Bronchial epithelial cell (primary cell): ENCODE measurements at places on chromosomes 3 and 15.

GRCh38 chr15:29130951-29131839 is 138.4 kb downstream of the NSMCE3 start:
- DNase-seq, result no peak

- no peak for DNase-seq
Observed at GRCh38 chr15:87944691-87945090, 311.8 kb downstream of the NTRK3 start.

DNA sequence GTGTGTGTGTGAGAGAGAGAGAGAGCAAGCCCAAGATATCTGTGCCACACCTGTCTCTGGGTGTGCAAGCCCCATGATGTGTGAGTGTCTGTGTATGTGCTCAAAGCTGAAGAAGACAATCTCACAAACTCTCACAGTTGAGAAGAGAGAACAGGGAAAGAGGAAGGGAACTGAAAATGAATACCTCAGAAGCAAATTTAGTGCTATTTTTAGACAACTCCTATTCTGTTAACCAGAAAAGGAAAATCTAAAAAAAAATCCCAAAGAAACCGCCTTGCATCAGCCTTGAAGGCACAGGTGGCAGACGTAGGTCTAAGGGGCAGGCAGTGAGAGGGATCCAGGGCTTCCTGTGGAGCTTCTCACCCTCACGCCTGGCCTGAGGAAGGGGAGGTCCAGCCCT is 47.8 kb downstream of the ATP2B2 start:
- DNase-seq, result no peak

DNA sequence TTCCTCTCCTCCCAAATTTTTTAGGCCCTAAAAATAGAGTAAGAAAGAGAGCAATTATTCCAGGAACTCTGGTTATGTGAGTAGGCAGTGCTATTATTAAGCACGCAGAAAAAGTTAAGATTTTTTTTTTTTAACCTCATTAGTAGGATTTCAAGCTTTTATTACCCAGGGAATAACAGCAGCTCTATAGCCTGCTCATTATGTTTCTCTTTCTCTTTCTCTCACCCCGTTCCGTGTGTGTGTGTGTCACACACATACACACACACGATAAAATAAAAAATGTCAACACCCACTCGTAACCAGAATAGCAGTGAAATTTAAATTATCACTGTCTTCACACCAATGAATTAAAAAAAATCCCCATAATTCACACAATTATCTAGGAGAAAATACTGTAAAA is 30.3 kb downstream of the GADL1 start:
- DNase-seq, result no peak

GRCh38 chr3:144660186-144660585 is 688.6 kb downstream of the DIPK2A start:
- DNase-seq, result no peak

GRCh38 chr3:195191580-195191979 is 79.4 kb downstream of the XXYLT1 start:
- no peak for DNase-seq

GRCh38 chr3:46059432-46059831 is 32.1 kb upstream of the XCR1 start:
- DNase-seq, result no peak

DNA sequence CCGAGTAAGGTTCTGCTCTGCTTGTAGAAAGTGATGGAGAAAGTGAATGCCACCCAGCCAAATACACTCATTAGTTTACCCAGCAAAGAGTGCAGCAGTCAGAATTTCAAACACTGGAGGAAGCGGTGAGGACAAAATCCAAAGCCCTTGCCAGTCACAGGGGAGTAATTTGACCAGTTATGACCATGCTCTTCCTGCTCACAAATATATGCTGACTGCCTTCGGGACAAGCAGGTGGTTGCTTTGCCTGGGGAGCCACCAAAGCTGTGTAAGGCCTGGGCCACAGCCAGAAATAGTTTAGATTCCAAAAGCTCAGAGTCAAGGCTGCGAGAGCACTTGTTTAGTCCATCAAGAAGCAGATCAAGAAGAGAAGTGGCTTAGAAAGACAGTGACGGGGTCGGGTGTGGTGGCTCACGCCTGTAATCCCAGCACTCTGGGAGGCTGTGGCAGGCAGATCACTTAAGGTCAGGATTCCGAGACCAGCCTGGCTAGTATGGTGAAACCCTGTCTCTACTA is 51.0 kb upstream of the ATP13A3 start:
- peak; percentile 58 for DNase-seq

GRCh38 chr3:50238549-50239026 is 2.6 kb downstream of the GNAI2 start:
- DNase-seq, result no peak

GRCh38 chr3:14411988-14412387 is 9.6 kb downstream of the SLC6A6 start:
- no peak for DNase-seq

- DNase-seq, result no peak
Observed at GRCh38 chr3:30440880-30441279, 165.5 kb upstream of the TGFBR2 start.

DNA sequence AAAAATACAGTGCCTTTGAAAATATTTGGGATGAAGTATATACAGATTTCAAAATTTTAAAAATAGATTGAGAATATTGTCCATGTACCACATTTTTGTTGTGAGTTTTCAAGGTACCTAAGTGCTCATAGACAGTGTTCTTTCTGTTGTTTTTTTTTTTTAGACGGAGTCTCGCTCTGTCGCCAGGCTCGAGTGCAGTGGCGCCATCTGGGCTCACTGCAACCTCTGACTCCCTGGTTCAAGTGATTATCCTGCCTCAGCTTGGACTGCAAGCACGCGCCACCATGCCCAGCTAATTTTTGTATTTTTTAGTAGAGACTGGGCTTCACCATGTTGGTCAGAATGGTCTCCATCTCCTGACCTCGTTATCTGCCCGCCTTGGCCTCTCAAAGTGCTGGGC is 223.9 kb downstream of the MCTP2 start:
- DNase-seq, result no peak

DNA sequence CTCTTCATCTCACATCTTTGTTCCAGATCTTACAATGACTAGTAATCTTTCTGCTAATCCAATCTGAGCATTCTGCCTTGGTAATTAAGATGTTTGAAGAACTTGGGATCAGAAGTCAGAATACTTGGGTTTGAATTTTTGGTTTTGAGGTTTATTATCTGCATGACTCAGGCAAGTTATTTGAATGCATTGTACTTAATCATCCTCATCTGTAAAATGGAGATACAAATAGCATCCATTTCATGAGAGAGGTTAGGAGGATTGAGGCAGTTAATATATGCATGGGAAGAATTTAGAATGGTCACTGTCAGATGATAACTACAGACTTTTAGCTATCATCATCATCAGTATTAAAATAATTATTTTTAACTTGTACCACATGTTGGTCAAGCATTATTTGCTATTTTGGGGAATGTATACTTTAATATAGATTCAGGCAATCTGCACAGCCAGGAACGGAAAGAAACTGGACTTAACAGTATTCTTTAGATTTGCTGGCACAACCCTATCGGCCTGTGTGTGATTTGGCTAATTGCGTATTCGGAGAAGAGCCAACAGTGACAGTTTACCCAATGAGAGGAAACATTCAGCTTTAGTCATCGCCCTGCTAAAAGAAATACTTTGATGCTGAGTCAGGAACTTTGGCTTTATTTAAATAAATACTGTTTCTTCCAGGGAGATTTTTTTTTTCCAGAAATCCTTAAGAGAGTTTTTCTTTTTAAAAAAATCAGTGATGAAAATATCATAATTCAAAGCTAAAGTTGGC is 600.0 kb downstream of the ROBO1 start:
- peak; percentile 82 for DNase-seq

- no peak for DNase-seq
Observed at GRCh38 chr3:42988566-42988965, 9.5 kb downstream of the GASK1A start.

- DNase-seq, result peak; percentile 50
Observed at GRCh38 chr3:29080967-29081366, 199.9 kb upstream of the RBMS3 start.

DNA sequence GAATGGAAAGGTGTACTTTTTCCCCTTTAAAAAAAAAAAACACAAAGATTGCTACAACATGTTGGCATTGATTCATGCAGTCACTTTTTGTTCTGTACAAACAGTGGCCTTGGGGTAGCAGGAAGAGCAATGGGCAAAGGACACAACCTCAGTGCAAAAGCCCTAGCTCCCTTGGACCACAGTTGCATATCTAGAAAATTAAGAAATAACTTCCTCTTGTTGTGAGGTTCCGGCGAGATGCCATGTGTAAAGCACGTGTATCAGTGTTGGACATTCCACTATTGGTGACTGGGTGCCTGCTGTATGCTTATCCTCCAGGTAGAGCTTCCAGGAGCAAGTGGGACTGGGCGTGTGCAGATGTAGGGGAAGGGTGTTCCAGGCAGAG is 164.5 kb downstream of the THSD4 start:
- no peak for DNase-seq

DNA sequence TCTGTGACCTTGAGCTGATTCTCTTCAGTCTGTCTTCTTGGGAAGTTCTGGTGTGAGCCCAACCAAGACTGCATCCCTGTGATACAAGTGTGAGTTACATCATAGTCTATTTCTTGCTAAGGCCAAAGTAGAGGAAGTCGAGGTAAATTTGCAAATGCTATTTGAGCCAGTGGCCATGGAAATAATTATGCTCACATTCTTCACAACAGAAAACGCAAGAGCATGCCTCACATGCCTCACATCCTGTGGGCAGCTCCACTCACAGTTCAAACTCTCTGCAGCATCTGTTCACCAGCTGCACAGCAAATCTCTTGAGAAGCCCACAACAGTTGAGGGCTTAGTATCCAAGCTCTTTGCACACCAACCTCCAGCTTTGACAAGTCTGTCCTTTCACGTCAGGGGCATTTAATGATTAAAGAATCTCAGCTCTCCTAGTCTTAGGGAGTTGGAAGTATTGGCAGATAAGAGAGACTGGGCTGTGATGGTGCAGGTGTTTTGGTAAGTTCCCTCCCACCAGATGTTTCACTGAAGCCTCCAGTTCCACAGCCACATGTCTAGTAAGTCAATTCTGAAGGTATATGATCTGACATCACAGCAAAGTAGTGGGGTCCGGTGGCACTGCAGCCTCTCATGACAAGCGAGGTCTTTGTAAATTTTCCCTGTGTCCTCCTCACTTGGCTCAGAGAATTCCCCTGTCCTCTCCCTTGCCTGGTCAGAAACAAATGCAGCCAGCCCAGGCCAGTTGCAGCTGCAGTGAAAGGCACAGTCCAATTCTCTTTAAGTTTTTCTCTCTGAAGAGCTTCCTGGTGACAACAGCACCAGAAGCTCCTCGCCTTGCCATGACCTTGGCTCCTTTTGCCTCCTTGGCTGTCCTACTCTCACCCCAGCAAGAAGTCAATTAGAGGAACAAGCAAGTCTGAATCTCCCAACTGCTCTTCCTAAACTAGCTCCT is 166.1 kb downstream of the SSR3 start:
- no peak for DNase-seq

GRCh38 chr3:62873761-62874710 is 1.2 kb downstream of the CADPS start:
- DNase-seq, result no peak

DNA sequence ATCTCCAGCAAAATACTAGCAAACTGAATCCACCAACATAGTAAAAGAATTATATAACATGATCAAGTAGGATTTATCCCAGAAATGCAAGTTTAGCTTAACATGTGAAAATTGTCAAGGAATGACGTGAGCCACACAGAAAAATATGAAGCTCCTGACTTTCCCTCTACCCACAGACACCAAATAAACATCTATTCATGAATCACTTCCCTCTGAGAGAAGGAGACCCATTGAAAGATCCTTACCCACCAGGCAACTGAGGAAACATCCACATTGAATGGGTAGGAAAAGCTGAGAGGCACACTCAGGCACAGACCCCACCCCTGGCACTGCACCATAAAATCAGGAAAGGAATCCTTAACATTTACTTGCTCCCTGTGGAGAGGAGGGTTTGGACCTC is 102.2 kb upstream of the MANF start:
- DNase-seq, result peak; percentile 81

DNA sequence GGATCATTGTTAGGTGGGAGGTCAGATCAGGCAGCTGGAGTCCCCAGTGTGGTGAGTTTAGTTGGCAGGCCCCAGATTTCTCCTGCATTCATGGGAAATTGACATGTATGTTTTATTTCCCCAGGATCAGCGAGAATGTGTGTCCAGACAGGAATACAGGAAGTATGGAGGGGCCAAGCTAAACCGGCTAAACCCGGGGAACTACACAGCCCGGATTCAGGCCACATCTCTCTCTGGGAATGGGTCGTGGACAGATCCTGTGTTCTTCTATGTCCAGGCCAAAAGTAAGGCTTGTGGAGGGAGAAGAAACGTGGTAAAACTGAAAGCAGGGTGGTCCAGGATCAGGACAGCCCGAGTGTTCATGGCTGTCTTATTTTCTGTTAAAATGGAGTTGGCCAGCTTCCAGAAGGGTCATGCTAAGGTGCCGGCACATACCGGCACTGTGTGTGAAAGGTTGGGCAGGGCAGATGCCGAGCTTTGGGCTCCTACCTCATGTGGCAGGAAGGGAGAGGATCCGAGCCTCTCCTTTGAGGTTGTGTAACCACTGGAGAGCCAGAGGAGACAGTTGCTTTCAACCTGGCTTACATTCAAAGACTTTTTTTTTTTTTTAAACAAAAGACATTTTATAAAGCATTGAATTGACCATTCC is 83.1 kb downstream of the PGPEP1L start:
- no peak for DNase-seq

- peak; percentile 62 for DNase-seq
Observed at GRCh38 chr3:170344971-170345370, 12.5 kb upstream of the SKIL start.

GRCh38 chr3:24185738-24186384 is 240.8 kb downstream of the NR1D2 start:
- DNase-seq, result peak; percentile 68

DNA sequence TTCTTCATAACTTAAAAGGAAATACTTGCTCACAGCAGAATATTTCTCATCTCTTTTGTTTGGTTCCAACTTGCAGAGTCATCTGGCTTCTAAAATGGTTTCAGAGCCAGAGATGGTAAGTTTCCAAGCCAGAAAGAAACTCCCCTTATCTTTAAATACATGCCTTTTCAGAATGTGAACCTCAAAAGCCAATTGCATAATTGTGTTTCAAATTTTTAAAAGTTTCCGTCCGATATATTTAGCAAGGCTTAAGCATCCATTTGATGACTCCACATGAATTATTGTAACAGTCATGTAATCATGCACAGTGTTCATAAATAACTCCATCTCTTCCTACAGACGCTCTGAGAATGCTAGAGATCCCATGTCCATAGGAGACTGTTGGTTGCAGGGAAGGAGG is 40.6 kb upstream of the C3orf80 start:
- no peak for DNase-seq

DNA sequence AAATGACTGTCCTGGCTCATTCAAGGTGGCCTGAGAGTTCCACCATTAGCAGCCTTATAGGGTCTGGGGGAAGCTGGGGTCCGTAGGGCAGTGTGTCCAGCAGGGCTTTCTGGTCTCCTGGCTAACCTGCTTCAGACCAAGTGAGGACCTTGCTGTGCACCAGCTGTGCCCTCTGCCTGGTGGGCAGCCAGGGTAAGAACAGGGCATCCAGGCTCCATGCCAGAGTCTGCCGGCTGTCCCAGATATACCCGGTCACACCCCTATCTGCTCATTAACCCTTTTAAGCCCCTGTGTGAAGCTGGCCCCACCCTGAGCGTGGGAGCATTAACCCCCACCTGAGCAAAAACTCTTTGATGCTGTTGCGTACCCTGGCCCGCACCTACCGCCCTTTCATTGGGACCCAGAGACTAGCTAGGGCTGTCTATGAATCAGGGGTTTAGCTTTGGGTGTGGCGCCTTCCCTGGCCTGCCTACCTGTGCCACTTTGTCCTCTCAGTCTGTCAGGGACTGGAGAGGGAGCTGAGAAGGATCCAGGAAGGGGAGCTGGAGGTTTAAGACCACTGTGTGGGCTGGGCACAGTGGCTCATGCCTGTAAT is 17.6 kb downstream of the SEMA3F start:
- DNase-seq, result no peak
